CD4-positive, alpha-beta T cell treated with Interleukin-12 subunit alpha and Interleukin-12 subunit beta, for 1 hour (primary cell): ENCODE measurements at places on chromosomes 5 and 9.

- no peak for DNase-seq
Measured at GRCh38 chr9:3955305-3955687, 344.6 kb downstream of the GLIS3 start.

- no peak for DNase-seq
Measured at GRCh38 chr9:86639899-86640379, 285.7 kb upstream of the TUT7 start.

- no peak for DNase-seq
Measured at GRCh38 chr9:112187404-112187803, 12.3 kb upstream of the SUSD1 start.

GRCh38 chr9:36486933-36487481, 85.7 kb upstream of the MELK start:
- DNase-seq = peak; percentile 54

GRCh38 chr5:159100782-159101646, 1.3 kb upstream of the EBF1 start:
- DNase-seq = no peak

DNA sequence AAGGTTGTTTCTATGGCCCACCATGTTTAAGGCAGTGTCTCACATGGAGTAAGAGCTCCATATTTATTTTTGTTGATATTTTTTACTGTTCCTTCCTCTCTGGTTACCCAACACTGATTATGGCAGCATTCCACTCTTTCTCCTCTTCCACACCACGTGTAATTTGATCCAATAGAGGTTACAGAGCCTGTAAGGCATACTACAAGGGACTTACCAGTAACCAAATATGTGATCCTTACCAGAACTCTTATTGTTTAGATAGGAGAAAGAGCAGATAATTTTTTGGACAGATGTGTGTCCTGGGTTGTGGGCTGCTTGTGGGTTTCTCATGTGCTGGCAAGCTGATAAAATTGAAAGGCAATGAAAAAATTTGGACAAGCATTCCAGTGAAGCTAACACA, 261.3 kb downstream of the TMEM167A start:
- DNase-seq = no peak

DNA sequence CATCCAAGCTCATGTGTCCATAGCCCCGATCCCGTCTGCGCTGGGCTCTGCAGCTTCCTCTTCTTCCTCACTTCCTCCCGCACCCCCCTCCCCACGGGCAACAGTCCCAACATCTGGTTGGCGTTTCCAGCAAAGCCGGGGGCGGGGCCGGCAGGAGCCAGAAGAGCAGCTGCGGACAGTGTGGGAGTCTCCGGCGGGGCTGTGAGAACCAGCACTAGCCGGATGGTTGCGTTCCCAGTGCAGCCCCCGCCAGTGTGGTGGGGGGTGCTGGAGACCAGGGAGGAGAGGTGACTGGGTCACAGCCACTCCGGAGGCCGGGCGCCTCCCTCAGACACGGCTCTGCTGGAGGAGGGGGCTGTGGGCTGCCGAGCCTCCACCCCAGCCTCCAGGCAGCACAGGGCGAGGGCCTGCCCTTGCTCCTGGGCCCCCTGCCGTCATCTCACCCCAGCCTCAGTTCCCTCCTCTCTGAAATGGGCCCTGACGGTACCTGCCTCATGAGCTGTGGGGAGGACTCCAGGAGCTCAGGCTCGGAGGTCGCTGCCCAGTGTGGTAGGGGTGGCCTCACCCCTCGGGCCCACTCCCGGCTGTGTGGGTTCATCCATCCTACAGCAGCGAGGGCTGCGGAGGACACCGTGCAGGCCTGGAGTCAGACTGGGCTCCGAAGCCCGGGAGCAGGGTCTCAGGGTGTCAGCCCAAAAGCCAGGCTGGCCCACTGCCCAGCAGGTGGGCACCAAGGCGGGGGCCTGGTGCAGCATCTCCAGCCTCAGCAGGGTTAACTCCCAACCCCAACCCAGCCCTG, 41.5 kb upstream of the NOTCH1 start:
- DNase-seq = no peak

DNA sequence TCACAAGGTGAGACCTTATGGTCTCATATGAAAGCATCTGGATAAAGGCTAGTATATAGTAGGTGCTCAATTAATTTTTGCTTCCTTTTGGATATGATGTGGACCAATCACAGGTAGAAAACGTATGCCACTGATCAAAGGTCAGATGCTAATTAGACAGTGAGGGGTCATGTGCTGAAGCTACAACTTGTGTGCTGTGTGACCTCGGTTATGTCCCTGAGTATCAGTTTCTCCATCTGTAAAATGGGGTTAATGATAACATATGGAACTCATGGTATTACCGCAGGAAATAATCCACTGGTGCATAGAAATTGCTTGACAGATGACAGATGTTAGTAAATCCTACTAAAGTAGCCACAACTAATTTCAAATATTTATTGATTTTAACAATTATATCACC, 62.0 kb downstream of the PTPN3 start:
- no peak for DNase-seq

GRCh38 chr5:52771343-52772039, 16.2 kb upstream of the ITGA1 start:
- DNase-seq = peak; percentile 31

DNA sequence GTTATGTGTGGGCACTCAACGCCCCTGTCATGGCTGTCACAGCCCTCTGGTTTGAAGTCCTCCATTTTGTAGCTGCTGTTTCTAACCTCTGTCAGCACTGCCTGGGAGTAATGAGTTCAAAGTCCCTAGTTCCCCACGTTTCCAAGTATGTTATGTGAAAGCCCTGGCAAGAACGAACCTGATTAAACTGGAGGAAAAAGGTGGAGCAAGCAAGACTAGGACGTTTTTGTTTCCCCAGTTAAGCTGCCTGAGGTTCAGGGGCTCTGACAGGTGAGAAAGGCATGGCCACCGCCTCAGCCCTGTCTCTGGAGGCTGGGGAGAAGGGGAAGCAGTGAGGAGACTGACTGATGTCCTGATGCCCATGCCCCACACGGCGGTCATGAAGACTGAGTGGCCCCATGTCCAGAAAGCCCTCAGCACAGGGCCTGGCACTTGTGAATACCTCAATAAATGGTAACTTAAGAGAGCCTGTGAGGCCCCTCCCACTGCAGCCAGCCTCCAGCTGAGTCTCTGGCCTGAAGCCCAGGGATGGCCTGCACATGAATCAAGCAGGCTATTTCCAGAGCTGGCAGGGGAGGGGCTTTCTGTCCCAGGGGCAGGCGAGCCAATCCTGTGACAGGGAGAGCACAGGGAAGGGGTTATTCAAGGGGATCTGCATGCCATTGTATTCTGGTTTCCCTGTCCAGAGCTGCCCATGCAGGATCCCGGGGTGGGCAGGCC, 61.8 kb downstream of the PFDN1 start:
- no peak for DNase-seq

DNA sequence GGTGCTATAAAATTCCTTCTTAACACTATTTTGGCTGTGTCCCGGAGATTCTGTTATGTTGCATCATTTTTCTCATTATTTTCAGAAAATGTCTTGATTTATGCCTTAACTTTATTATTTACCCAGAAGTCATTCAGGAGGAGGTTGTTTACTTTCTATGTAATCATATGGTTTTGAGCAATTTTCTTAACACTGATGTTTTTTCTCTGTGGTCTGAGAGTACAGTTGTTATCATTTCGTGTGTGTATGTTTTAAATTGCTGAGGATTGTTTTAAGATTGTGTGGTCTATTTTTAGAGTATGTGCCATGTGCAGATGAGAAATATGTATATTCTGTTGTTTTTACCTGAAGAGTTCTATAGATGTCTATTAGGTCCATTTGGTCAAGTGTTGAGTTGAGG, 498.1 kb upstream of the ZNF608 start:
- DNase-seq = no peak

GRCh38 chr5:36704131-36704530, 97.7 kb downstream of the SLC1A3 start:
- no peak for DNase-seq

DNA sequence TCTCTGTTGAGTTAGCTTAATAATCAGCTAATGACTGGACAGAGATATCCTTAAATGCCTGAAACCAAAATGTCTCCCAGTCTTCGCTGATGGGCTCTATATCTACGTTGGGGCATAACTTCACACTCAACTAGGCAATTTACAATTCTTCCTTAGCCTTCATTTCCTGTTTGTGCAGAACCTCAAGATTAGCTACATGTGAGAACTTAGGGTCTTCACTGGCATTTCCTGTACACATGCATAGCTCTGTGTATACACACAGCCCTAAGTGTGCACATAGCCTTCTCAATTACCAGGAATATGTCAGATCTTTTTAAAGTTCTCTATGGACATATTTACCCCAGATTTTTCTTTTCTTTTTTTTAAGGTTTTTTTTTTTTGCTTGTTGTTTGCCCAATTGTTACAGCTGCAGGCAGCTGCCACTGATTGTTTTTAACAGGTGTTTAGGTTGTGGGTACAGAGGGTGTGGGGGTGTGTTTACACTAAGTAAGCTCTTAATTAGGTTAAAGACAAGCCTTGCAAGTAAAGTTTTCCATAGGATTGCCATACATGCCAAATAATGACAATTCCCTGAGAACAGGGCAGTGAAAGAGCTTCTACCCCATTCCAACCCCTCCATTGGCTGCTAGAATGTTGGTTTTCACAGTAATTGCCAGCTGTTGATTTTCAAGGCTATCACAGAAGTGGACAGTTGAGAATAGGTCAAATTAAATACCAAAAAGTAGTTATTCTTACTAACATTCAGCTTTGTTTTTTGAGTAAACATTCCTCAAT, 441.0 kb downstream of the TLE4 start:
- DNase-seq = no peak

GRCh38 chr5:32446630-32447029, 2.1 kb upstream of the ZFR start:
- DNase-seq = no peak

GRCh38 chr9:33366979-33367480, 35.3 kb downstream of the AQP7 start:
- DNase-seq = no peak

- DNase-seq = no peak
Measured at GRCh38 chr9:109336409-109336808, 15.6 kb upstream of the EPB41L4B start.

- no peak for DNase-seq
Measured at GRCh38 chr5:116396476-116397099, 178.0 kb downstream of the SEMA6A start.

DNA sequence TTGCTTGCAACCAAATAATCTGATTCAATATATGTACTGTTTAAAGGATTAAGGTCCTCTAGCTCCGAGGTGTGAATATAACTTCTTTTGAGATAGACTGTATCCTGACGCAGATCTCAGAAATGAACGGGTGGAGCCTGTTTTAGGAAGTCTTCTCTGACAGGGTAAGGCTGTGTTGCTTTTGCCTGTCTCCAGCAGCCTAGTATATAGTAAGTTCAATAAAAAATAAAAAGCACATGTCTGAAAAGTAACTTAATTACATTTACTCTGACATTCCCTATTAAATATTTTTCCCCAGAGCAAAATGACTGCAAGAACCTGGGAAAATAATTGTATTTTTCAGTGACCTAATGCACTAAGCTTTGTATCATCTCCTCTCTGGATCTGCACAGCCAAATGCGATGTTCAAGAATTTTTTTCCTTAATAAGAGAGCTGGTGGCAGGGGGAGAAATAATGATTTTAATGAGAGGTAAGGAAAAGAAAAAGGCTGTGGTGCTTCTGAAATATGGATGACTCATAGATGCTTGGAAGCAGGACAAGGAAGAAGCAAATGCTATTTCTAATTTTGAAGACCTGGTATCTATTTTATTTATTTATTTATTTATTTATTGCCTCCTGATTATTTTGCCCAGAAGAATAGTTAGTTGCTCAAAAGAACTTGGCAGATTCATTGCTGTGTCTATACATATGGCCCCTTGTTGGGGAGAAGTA, 7.3 kb downstream of the PPP3R2 start:
- no peak for DNase-seq

- peak; percentile 6 for DNase-seq
Measured at GRCh38 chr5:109922381-109922995, 232.8 kb downstream of the MAN2A1 start.

- no peak for DNase-seq
Measured at GRCh38 chr5:66952153-66952552, 244.4 kb downstream of the CD180 start.
